ENCODE measurements at places on chromosomes 13 and 19. TPM values are rescaled to one million over a fixed set of nuclear protein-coding genes. Genes with fewer than 3 reads are reported as not detected.
A peak's percentile ranks its signal among the peaks of the same experiment; 100 is the strongest.

Gene HOMER3
- polyA plus RNA-seq: 81.0 TPM

Gene OR4F17
- polyA plus RNA-seq: not detected

Gene PLIN5
- 0.59 TPM for polyA plus RNA-seq

DNA sequence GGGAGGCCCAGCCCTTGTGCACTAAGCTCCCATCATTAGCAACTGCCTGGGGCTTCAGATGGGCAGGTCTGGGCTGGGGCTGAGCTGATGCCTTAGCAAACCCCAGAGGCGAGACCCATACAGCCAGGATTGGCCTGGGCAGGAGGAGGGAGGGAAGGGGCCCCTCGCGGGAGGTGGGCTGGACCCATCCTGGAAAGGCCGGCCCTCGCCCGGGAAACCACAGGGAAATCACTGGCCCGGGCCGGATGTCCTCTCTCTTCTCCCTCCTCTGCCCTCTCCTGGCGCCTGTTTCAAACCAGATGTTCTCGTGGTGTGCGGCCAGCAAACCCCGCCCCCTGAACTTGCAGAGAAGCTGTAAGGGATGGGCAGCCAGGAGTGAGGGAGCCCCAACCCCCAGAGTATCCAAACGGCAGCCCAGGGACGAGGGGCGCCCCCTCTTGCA is 43.1 kb downstream of the TMEM255B start:
- DNase-seq: peak; percentile 97

Gene TPTE2
- not detected for polyA plus RNA-seq

DNA sequence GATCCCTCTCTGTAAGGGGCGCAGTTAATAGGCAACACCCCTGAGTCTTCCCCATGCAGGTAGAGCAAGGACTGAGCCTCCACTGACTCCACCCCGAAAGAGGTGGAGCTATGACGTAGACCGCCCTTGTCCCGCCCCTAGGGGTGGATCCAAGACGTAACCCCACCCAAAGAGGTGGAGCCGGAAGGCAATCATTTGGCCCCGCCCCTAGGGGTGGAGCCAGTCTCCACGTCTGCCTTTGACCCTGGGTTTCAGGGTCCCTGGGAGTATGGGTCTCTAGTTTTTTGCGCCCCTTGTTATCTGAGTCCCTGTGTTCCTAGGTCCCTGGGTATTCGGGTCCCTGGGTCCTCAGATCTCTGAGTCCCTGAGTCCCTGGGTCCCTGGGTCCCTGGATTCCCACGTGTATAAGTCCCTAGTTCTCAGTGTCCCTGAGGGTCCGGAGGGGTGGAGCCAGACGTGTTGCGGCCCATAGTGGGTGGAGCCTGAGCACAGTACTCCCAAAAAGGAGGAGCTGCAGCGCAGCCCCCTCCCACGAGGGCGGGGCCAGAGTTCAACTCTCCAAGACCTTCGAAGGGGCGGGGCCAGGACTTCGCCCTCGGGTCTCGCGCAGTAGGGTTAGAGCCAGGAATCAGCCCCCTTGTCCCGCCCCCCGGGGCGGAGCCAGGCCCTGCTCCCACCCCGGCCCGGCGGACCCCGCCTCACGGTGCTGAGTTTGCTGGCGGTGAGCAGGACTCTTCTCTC is 5.3 kb downstream of the DENND1C start:
- peak; percentile 96 for DNase-seq

DNA sequence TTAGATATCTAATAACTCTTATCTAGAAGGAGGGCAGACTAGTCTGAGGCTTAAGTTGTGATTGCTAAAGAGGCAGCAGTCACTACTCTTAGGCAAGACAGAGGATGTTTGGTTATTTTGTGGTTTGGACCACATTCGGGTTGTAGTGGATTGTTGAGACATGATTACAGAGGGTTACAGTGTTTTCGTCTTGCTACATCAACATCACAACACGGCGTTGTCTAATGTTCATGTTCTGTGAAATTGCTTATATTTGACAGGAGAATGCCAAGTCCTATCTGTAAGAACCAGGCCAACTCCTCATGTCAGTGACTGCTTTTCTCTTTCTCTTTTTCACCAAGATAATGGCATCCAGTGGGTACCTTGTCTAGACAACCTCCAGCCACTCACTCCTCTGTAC is 16.8 kb upstream of the TM9SF2 start:
- no peak for DNase-seq

GRCh38 chr13:108551674-108552073 is 77.7 kb upstream of the MYO16 start:
- no peak for DNase-seq

Gene NLRP11
- polyA plus RNA-seq: not detected

- DNase-seq: peak; percentile 6
Observed at GRCh38 chr19:21314676-21315075, 14.5 kb downstream of the ZNF708 start.

Gene KIR2DL4
- not detected for polyA plus RNA-seq

Gene ZNF571
- 1.1 TPM for polyA plus RNA-seq

GRCh38 chr13:23848646-23849141 is 40.5 kb downstream of the MIPEP start:
- DNase-seq: no peak

Gene IRF3
- polyA plus RNA-seq: 85.9 TPM

GRCh38 chr13:108776650-108777049 is 147.2 kb downstream of the MYO16 start:
- no peak for DNase-seq

Gene PLD3
- 511 TPM for polyA plus RNA-seq

Gene CD79A
- polyA plus RNA-seq: 0.31 TPM

Gene KCNN4
- 22.2 TPM for polyA plus RNA-seq

Gene MAP4K1
- polyA plus RNA-seq: 0.31 TPM

DNA sequence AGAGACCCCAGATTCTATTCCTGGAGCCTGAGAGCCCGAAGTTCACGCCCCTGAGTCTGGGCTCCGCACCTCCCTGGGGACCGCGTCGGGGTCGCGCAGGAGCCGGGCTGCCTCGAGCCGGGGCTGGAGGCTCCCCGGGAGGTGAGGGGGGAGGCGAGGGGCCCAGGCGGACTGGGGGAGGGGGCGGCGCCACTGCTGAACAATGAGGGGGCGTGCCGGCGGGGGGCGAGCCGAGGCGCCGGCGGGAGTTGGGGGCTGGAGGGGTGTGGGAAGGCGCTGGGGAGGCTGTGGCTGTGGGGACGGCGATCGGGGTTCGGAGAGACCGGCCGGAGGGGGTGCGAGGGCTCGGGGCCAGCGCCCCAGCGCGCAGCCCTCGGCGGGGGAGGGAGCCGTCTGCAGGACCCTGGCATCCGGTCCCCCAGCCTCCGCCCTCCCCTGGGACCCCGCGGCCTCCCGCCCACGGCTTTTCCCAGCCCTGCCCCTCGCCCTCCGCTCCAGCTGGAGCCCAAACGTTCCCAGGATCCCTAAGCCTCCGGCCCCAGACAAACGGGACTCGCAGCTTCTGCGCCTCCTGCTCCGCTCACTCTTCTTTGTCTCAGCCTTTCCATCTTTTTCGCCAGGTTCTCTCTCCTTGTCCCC is 922 bp downstream of the PLEKHG2 start:
- DNase-seq: peak; percentile 88

- no peak for DNase-seq
Observed at GRCh38 chr13:41976476-41976875, 15.6 kb upstream of the VWA8 start.

- no peak for DNase-seq
Observed at GRCh38 chr19:31840371-31840770, 491.1 kb upstream of the TSHZ3 start.

DNA sequence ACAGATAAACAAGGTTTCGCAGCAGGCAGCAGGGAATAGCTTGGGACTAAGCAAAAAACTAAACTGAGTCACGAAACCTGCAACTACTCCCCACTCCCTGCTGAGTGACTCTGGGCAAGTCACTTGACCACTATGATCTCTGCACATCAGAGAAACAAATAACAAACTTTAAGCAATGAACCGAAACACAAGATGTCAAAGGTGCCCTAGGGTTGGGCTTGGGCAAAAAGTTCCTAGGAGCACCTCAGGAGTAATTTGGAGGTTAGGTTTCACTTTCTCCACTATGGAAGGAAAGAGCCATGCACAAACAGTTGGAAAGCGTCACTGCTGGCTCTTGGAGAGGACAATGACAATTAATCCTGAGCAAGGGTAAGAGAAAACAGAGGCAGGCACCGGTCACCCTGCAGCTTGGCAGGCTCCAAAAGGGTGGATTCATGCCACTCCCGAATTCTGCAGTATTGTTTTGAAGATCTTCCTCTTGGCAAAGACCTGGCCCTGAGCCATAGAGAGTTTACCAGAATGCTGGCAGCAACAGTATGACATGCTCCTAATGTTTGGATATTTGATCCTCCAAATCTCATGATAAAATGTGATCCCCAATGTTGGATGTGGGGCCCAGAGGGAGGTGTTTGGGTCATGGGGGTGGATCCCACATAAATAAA is 60.3 kb downstream of the CRYL1 start:
- DNase-seq: no peak

Gene LAIR1
- polyA plus RNA-seq: not detected

Gene ZBTB45
- polyA plus RNA-seq: 11.3 TPM

- no peak for DNase-seq
Observed at GRCh38 chr13:91270031-91270430, 77.5 kb upstream of the MIR17HG start.

DNA sequence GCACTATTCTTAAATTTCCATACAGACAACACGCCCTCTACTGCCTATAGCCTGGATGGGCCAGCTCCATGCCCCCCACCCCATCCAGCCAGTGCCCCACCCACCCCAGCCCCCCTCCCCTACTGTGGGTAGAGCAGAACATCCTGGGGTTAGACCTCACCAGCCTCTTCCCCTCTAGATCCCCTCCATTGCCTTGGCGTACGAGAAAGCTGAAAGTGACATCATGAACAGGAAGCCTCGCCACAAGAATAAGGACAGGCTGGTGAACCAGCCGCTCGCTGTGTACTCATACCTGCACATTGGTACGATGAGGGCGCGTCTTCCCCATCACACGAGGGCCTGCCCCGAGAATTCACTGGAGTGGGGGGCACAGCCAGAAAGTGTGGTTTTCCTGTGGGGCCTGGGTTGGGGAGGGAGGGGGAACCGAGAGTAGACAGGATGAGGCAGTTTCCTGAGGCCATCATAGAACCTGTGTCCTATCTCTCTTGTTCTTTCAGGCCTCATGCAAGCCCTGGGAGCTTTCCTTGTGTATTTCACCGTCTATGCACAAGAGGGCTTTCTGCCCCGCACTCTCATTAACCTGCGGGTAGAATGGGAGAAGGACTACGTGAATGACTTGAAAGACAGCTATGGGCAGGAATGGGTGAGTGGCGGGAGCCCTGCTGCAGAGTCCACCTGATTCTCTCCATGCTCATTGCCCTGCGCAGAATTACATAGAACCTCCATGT is 29.1 kb downstream of the ATP12A start:
- no peak for DNase-seq

Measured in SK-N-SH (cell line).